ENCODE measurements at places on chromosomes 13 and 19. TPM values are rescaled to one million over a fixed set of nuclear protein-coding genes. Genes with fewer than 3 reads are reported as not detected.

The GPR12 gene
- not detected for total RNA-seq

The RFPL4A gene
- not detected for total RNA-seq

The ARL11 gene
- total RNA-seq, result 0.48 TPM

The SPRED3 gene
- total RNA-seq, result 1.1 TPM

The ZNF835 gene
- 0.18 TPM for total RNA-seq

The KASH5 gene
- 0.80 TPM for total RNA-seq

The TRAPPC6A gene
- 45.2 TPM for total RNA-seq

The YJEFN3 gene
- 4.3 TPM for total RNA-seq

The ITGBL1 gene
- not detected for total RNA-seq

The GFY gene
- total RNA-seq, result not detected

The TMEM238 gene
- total RNA-seq, result 2.9 TPM

The TPTE2 gene
- 0.41 TPM for total RNA-seq

The DKKL1 gene
- not detected for total RNA-seq

The ZNF793 gene
- 3.1 TPM for total RNA-seq

The CGB5 gene
- not detected for total RNA-seq

The SOHLH2 gene
- not detected for total RNA-seq

The PDX1 gene
- not detected for total RNA-seq

The ZNF791 gene
- total RNA-seq, result 52.6 TPM

The BLVRB gene
- 18.3 TPM for total RNA-seq

The DACT3 gene
- total RNA-seq, result 0.20 TPM

The BIVM gene
- 21.2 TPM for total RNA-seq

The SOX21 gene
- not detected for total RNA-seq

The C19orf85 gene
- not detected for total RNA-seq

The PEX11G gene
- not detected for total RNA-seq

The FOXA3 gene
- total RNA-seq, result not detected

The NPHS1 gene
- total RNA-seq, result 0.93 TPM

The PSG1 gene
- total RNA-seq, result not detected

The USHBP1 gene
- not detected for total RNA-seq

The TSSK6 gene
- total RNA-seq, result 2.3 TPM

The WDR88 gene
- not detected for total RNA-seq

The SMG9 gene
- total RNA-seq, result 28.3 TPM

The MUC16 gene
- total RNA-seq, result under 0.01 TPM

The TMEM38A gene
- 0.89 TPM for total RNA-seq

The ZNF865 gene
- total RNA-seq, result 18.5 TPM

The ZFR2 gene
- 4.4 TPM for total RNA-seq

The DLL3 gene
- not detected for total RNA-seq

The N4BP2L1 gene
- 82.9 TPM for total RNA-seq

The TEX29 gene
- total RNA-seq, result not detected

The CLEC4G gene
- not detected for total RNA-seq

The S1PR5 gene
- 433 TPM for total RNA-seq

The NR1H2 gene
- 217 TPM for total RNA-seq

The ZNF177 gene
- 1.5 TPM for total RNA-seq

The GJB2 gene
- total RNA-seq, result not detected

The SHISA7 gene
- total RNA-seq, result not detected

The ZNF30 gene
- total RNA-seq, result 3.8 TPM

Measured in natural killer cell (primary cell).